ENCODE measurements at places on chromosomes 7 and 10.

- no peak for DNase-seq
These were observed 56.0 kb downstream of the CCDC7 start for GRCh38 chr10:32501906-32502305.

- DNase-seq = no peak
These were observed 22.3 kb downstream of the BRAF start for GRCh38 chr7:140902303-140902953.

DNA sequence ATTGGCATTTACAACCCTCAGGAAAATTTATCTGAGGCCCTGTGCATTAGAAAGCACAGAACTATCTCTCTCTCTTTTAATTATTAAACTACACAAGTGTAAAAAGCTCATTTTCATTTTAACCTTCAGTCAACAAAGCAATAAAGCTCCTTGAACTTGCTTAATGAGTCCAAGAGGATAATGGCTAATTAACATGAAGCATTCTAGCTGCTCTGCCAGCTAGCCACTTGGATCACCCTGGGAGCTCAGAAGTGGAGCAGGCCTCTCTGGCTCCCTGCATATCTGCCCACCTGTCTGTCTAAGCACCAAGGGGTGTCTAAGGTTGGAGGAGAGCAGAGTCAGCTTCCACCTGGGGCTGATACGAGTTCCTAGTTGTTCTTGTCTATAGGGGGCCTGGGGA lies 56.0 kb upstream of the SLC35G1 start:
- no peak for DNase-seq

GRCh38 chr7:148921189-148921588 lies 37.1 kb upstream of the EZH2 start:
- no peak for DNase-seq

GRCh38 chr7:105198223-105198622 lies 184.2 kb downstream of the KMT2E start:
- DNase-seq = no peak

- no peak for DNase-seq
These were observed 10.3 kb downstream of the FAM3C start for GRCh38 chr7:121385800-121386179.

DNA sequence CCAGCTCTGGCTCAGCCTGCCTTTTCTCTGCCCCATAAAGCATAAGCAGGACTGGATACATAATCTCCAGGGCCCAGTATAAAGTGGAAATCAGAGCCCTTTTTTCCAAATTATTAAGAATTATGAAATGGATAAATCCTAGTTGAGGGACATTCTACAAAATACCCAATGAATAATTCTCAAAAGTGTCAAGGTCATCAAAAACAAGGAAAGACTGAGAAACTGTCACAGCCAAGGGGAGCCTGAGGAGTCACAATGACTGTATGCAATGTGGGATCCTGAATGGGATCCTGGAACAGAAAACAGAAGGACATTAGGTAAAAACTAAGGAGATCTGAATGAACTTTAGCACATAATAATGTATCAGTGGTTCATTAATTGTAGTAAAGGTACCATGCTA lies 4.8 kb upstream of the UNC5B start:
- DNase-seq = no peak

DNA sequence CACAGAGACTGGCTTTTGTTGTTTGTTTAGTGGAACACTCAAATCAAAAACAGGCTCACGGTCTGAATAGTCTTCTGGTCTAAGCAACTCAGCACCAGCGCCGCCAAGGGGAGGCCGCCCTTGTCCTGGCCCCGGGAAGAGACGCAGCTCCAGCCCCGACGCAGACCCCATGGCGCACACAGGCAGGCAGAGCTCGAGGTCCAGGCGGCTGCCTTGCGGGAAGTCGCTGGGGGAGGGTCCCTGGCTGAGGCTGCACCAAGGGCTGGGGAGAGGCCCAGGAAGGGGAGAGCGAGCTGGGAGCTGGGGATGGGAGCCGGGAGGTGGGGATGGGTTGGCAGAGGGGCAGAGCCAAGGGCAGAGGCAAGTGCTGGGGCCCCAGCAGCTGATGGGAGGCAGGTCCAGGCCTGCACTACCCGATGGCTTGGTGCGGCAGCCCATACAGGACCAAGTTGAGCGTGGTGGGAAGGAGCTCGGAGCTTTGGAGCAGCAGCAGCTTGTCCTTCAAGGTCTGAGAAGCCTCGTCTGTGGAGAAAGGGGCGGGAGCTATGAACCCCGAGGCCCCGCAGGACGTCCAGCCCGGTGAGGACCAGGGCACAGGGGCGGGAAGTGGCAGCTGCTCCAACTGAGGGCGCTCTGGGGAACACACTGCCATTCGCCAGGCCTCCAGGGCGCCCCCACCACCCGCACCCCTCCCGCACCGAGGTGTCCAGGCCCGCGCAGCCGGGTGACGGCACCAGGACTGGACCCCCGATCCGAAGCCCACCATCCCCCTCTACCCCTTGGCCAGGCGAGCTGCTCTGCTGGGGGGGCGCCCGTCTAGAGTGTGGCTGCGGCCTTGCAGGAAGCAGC lies 22.7 kb upstream of the NKX6-2 start:
- DNase-seq = no peak

DNA sequence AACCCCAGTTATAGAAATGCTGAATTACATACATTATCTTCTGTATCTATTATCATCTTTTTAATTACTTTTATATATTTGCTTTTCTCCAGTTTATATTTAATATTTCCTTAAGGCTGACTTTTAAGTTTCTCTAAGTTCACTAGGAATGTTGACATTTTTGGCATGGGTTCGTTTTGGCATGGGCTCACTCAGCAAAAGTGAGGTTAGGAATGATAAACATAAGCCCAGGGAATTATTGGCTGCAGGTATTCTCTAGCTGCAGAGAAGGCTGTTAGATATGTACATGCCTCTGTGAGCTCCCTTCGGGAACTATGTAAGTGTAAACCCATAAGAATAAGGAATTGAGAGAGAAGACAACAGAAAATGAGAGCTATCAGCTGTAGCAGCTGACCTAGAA lies 63.6 kb upstream of the RAB18 start:
- DNase-seq = no peak

DNA sequence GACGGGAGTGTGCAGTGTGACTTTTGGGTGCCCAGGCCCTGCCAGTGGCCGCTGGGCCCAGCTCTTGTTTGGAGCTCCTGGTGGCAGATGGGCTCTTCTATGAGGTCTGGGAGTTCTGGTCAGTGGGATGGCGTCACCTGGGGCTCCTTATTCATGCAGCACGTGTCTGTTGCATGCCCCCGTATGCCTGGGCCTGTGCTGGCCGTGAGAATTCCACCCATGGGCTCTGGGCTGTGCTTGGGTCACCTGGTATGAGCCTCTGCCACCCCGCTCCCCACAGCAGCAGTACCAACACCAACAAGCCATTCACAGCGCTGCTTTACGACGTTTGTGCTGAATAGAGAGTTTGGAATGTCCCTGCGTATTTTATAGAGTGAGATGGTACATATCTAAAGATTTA lies 27.1 kb downstream of the INPP5A start:
- no peak for DNase-seq

- no peak for DNase-seq
These were observed 250.9 kb downstream of the CHCHD3 start for GRCh38 chr7:132830941-132831340.

DNA sequence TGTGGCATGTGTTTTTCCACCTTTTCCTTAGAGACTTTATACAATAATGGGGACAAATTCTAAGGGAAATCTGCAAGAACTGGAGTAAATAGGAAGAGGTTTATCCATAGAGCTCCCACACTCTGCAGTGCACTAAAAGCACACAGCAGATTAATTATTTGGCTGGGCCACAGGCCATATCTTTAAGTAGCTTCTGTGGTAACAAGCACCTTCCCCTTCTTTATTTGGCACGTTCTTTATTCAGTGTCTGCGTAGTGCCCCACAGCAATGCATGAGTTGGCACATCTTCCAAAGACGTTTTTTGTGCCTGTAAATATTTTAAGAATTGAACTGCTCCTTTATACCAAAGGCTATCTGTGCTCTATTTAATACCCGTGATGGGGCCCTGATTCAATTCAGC lies 104.9 kb upstream of the MBL2 start:
- DNase-seq = no peak

- no peak for DNase-seq
These were observed 38.9 kb downstream of the HK1 start for GRCh38 chr10:69317175-69317604.

GRCh38 chr7:40711706-40712105 lies 576.9 kb downstream of the SUGCT start:
- no peak for DNase-seq

DNA sequence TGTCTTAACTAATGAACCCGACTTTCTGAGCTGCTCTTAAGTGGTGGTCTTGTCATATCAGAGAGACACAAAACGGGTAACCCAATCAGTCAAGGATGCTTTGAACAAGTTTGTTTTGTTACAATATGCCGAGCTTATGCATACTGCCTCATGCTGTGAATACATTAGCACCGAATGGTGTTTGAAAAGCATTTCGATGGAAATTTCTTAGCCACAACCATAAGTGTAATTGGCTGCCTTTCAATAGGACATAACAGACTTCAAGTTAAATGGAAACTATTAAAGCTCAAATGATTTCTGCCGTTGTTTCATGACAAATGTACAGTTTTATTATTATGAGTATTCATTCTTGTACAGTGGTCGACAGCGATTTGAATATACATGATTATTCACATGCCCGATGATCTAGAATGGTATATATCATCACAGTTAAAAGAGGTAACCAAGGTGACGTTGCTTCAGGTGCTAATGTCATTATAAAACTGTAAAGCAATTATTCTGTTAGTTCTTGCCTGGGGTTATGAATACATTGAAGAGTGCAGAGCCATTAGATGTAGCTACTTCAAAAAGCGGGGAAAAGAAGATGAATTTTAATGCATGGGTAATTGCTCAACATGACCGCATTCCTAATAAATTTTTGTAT lies 118.8 kb downstream of the EBF3 start:
- no peak for DNase-seq

DNA sequence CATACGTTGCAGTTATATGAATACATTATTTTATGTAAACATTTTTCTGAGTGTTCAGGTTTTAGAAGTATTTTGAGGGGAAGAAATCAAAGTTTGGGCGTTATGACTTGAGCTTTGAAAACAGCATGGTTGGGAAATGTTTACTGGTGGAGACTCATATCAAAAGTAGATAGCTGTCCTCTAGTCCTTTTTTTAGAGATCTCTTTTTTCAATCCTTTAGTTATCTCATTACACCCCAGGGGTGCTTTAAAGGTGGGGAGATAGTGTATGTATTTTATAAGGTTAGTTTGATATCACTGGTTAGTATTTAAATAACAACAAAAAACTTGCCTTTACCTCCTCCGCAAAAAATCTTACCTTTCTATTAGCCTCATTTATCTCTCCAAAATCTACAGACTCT lies 2.3 kb downstream of the DMTF1 start:
- DNase-seq = no peak

DNA sequence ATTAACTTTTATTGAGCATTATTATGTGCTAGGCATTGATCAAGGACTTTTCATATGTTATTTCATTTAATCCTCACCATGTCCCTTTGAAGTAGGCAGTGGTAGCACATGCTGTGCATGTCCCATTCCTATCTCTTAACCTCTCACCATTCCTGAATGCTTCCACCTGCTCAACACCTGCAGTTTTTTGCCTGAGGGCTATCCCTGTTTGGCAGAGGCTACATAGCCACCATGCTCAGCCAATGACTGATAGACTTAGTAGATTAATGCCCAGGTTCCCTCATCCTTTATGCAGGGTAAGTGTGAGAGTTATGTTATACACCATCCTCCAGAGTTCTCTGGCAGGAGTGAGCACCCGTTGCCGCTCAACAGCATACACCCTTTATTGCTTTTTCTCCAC lies 387.8 kb downstream of the BBS9 start:
- no peak for DNase-seq

All from D721Med (cell line).